ENCODE measurements at places on chromosomes 11 and 22.
A peak's percentile ranks its signal among the peaks of the same experiment; 100 is the strongest.

- DNase-seq, result no peak
These were observed 44.0 kb downstream of the PPP6R3 start for GRCh38 chr11:68504432-68505066.

GRCh38 chr11:108135845-108136544 is 14.6 kb downstream of the ACAT1 start:
- DNase-seq, result no peak

DNA sequence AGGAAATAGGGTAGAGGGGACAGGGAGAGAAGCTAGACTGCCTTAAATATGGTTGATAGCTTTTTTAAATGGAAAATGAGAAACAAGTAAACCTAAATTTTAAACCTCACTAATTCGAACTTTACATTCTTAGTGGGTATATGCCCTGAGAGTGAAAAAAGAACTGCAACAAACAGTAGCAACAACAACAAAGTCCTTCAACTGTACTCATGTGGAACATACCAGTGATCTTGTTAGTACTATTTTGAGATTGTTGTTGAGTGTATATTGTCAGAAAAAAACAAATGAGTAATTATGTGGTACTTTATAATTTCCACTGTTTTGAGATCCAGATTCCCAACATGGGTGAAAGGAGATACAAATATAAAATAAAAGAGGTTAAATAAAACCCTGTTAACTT is 88.9 kb upstream of the TNRC6B start:
- no peak for DNase-seq

GRCh38 chr11:73510877-73511276 is 87.0 kb downstream of the FAM168A start:
- DNase-seq, result no peak

GRCh38 chr11:28525636-28526405 is 417.6 kb downstream of the METTL15 start:
- DNase-seq, result no peak

- peak; percentile 57 for DNase-seq
These were observed 104.5 kb downstream of the RELT start for GRCh38 chr11:73480677-73481076.

- peak; percentile 62 for DNase-seq
These were observed 1.1 kb downstream of the MTFP1 start for GRCh38 chr22:30426388-30427353.

DNA sequence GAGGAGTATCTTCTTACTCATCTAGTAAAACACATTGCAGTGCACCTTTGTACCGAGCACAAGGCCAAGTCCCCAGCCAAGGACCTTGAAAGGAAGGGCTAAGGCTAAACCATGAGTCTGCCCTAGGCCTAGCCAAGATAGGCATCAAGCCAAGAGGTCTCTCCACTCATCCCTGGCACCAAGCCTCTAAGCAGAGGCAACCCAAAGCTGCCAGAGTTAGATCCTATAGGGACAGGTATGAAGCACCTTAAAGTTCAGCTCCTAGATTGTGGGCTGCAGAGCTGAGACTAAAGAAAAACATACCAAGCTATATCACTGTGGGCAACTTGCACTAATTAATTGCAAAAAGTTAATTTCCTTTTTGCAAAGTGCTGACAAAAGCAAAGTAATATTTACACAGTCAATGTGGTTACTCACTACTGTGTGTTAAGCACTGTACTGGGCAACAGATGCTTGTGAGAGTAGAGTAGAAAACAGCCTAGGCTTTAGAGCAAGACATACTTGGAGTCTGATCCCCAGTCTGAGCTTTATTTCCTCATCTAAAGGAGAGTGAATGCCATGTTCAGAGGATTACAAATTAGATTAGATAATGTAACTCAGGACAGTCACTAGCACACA is 7.2 kb downstream of the COA4 start:
- no peak for DNase-seq

DNA sequence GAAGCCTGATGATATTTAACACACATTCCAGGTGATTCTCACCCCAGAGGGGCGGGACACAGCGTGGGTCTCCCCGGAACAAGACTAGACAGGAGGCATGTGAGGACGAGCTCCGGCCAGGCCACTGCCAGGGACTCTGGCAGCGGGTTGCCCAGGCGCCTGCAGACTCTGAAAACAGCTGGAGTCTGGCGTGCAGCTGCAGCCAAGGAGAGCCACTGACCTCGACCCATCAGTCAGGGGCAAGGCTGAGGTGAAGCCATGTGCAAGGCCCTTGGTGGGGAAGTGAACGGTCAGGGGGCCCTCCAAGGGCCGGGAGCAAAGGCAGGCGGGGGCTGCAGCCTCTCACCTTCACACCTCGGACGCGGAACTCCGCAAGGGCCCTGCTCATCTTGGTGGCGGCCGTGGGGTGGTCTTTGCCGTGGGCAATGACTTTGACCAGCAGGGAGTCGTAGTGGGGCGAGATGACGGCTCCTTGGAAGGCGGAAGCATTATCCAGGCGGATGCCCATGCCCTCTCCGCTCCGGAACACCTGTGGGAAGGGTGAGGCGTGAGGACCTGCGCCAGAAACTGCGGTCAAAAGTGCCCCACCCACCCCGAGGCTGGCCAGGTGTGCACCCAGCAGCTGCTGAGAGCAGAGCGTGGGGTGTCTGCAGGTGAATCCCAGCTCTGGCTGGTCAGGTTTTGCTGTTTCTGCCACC is 6.7 kb downstream of the LRFN4 start:
- no peak for DNase-seq

GRCh38 chr11:43567396-43567975 is 113.1 kb upstream of the HSD17B12 start:
- DNase-seq, result no peak

- DNase-seq, result no peak
These were observed 762.2 kb downstream of the ETS1 start for GRCh38 chr11:127825183-127825582.

- no peak for DNase-seq
These were observed 670 bp downstream of the LSP1 start for GRCh38 chr11:1853376-1854131.

GRCh38 chr11:45473341-45473895 is 187.3 kb upstream of the SYT13 start:
- DNase-seq, result no peak

DNA sequence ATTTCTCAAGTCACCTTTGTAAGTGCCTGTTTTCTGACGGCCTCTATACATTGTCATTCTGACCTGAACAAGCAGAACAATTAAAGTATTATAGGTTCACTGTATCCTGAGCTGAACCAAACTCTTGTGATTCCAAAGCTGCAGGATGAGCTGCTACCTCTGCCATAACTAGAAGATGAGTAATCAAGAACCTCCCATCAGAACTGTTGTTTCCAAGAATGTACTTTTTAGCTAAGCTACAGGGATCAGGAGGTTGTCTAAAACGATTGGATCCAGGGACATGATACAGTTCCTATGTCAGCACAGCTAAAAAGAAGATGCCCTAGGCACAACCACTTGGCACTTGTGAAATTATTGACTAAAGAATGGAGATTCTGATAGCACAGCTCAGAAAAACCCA is 288.4 kb upstream of the CCDC90B start:
- DNase-seq, result no peak

GRCh38 chr11:61710019-61710418 is 29.8 kb downstream of the DAGLA start:
- no peak for DNase-seq

DNA sequence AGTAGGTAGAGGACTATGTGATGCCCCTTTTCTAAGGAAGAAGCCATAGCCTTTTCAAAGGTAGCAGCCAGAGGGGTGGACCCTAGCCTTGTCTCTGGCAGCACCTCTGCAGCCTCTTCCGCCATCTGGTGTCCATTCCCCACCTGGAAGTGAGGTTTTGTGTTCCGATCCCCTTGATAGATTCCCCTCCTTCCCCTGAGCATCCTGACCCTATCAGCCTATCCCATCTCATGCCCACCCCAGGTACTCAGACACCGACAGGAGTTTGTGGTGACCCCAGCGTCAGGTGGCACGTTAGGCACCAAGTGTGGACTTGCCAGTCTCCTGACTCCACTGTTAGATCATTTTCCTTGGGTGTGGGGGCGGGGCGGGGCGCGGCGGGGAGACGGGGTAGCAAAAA is 398 bp upstream of the FAM89B start:
- no peak for DNase-seq

DNA sequence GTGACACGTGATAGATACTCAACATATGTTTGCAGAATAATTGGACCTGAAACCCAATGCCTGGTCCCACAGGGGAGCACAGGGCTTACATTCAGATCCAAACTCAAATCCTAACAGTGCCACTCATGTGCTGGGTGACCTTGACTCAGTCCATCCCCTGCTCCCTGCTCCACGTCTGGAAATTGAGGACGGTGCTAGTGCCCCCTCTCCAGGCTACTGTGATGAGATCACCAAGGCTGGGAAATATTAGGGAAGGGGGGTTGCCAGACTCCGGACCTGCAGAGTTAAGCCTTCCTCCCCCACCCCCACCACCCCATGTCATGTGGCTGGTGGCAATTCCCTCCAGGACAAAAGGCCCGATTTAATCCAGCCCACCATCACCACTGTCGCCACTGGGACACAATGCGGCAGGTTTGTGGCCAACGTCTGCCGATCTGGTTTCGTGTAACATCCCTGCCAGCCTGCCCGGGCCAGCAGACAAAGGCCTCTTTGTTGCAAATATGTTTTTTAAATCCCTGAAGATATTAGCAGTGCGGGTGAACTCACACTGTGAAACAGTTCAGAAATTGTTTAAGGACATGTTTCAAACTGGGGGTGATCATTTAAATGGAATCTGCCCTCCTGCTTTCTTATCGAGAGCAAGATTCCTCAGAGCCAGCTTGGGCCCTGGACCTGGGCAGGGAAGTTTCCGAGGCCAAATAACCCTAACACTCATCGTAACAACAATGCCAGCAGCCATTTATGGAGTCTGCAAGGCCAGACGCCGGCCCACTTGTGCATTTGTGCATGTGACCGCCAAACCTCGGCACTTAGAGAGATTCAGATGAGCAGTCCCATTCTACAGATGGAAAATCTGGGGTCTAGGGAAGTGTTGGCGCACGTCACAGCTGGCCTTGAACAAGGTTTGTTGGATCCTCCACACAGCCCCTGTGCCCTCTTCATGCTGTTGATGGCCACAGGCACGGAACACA is 19.6 kb upstream of the MN1 start:
- DNase-seq, result no peak

- no peak for DNase-seq
These were observed 292.3 kb upstream of the FAT3 start for GRCh38 chr11:91932151-91932821.

GRCh38 chr11:131917634-131918384 is 547.4 kb downstream of the NTM start:
- DNase-seq, result no peak

GRCh38 chr11:110050201-110050506 is 43.0 kb upstream of the ZC3H12C start:
- no peak for DNase-seq

DNA sequence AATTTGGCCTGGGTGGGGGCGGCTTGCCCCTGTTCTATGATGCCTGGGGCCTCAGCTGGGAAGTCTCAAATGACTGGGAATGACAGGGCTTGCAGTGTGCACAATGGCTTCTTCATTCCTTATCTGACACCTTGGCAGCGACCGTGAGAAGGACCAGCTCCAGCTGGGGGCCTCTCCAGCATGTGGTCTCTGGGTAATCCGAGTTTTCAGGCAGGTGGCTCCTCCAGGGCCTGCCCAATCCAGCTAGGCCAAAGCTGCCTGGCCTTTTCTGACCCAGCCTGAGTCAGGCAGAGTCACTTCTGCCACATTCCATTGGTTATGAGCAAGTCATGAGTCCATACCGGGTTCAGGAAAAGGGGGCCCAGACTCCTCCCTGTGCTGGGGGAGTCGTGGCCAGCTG is 646.0 kb downstream of the OPCML start:
- DNase-seq, result no peak

DNA sequence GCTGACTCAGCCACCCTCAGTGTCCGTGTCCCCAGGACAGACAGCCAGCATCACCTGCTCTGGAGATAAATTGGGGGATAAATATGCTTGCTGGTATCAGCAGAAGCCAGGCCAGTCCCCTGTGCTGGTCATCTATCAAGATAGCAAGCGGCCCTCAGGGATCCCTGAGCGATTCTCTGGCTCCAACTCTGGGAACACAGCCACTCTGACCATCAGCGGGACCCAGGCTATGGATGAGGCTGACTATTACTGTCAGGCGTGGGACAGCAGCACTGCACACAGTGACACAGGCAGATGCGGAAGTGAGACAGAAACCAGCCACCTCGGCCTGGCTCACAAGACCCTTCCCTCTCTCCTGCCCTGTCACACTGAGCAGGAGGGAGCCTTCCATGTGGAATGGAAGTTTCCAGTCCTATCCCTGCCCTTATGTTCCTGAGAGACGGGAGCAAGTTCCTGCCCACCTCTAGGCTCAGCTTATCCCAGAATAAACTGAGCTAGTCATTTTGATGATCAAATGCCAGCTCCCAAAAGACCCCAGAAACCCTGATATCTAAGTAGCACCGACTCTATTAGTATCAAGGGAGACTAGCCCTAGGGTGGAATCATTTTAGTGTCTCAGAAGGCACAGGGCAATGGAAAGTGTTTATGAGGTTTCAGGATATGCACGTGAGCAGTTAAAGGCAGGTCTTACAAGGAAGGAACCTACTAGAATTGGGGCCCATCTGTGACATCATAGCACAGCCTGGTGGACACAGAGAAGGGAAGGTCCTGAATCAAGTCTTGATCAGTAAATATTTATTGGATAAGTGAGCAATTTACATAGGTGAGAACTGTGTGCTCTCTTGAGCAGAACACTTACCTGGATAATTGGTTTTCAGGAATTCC is 6.3 kb upstream of the IGLL5 start:
- DNase-seq, result no peak

DNA sequence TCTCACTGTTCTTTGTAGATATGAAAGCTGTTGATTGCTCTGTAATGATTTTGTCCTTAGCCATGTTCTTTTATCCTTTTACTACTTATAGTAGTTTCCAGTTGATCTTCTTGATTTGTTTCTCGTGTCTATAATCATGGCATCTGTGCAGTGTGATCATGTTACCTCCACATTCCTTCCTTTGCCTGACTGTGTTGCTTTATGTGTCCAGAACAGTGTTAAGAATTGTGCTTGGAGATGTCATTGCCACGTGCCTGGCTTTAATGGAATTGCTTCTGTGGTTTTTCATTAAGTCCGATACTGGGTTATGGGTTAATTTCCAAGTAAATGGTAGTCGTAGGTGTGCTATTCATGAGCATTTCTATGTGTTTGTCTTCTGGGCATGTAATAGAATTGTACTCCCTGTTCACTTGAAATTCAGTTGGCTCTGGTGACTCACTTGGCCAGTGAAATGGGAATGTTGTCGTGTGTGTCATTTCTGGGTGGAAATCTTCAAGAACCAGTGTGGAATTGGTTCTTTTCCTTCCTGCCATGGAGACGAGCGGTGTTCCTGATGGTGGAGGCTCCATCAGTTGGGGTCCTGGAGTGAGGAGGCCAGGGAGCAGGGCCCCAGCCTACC is 6.8 kb downstream of the GTSE1 start:
- DNase-seq, result no peak

- DNase-seq, result no peak
These were observed 18.0 kb downstream of the ACRV1 start for GRCh38 chr11:125662689-125663088.

Data from GF-D8 (cell line).